ENCODE measurements at places on chromosomes 1 and 21. TPM values are rescaled to one million over a fixed set of nuclear protein-coding genes. Genes with fewer than 3 reads are reported as not detected.

Gene ZNF648
- polyA plus RNA-seq, result not detected

Gene C1orf141
- polyA plus RNA-seq, result not detected

Gene ARMH1
- polyA plus RNA-seq, result 0.26 TPM

Gene RXFP4
- not detected for polyA plus RNA-seq

Gene OR2L2
- polyA plus RNA-seq, result not detected

Gene SARS1
- 150 TPM for polyA plus RNA-seq

Gene KRTAP7-1
- polyA plus RNA-seq, result not detected

Gene TMCC2
- polyA plus RNA-seq, result 17.5 TPM

Gene MTF1
- 20.2 TPM for polyA plus RNA-seq

Gene KRTAP12-2
- not detected for polyA plus RNA-seq

Gene CCDC181
- polyA plus RNA-seq, result 0.25 TPM

Gene SPRR5
- not detected for polyA plus RNA-seq

Gene CENPF
- 0.04 TPM for polyA plus RNA-seq

Gene CYP2J2
- 3.9 TPM for polyA plus RNA-seq

Gene HMGCL
- 38.4 TPM for polyA plus RNA-seq

Gene TMEM39B
- 6.3 TPM for polyA plus RNA-seq

Gene LEFTY1
- polyA plus RNA-seq, result 0.08 TPM

Gene LCE2C
- not detected for polyA plus RNA-seq

Gene NTMT2
- polyA plus RNA-seq, result not detected

Gene SLC30A1
- polyA plus RNA-seq, result 0.35 TPM

Gene PAPPA2
- not detected for polyA plus RNA-seq

Gene FNDC10
- polyA plus RNA-seq, result 0.34 TPM

Gene AQP10
- not detected for polyA plus RNA-seq

Gene KCNJ6
- polyA plus RNA-seq, result under 0.01 TPM

Gene OR1C1
- polyA plus RNA-seq, result not detected

Gene SPRR2E
- polyA plus RNA-seq, result not detected

Gene ESRRG
- 2.5 TPM for polyA plus RNA-seq

Gene RGS2
- 47.6 TPM for polyA plus RNA-seq

Gene CHTOP
- polyA plus RNA-seq, result 111 TPM

Gene FAM110D
- polyA plus RNA-seq, result 1.4 TPM

Gene ANKRD13C
- polyA plus RNA-seq, result 12.6 TPM

Gene C1orf56
- polyA plus RNA-seq, result 1.3 TPM

Gene KRTAP6-2
- polyA plus RNA-seq, result not detected

Gene SLFNL1
- 0.17 TPM for polyA plus RNA-seq

Data from psoas muscle (tissue), 8 donors.